ENCODE measurements at places on chromosomes 4 and X. TPM values are rescaled to one million over a fixed set of nuclear protein-coding genes. Genes with fewer than 3 reads are reported as not detected.

DCTD gene
- polyA plus RNA-seq = 108 TPM

DNA sequence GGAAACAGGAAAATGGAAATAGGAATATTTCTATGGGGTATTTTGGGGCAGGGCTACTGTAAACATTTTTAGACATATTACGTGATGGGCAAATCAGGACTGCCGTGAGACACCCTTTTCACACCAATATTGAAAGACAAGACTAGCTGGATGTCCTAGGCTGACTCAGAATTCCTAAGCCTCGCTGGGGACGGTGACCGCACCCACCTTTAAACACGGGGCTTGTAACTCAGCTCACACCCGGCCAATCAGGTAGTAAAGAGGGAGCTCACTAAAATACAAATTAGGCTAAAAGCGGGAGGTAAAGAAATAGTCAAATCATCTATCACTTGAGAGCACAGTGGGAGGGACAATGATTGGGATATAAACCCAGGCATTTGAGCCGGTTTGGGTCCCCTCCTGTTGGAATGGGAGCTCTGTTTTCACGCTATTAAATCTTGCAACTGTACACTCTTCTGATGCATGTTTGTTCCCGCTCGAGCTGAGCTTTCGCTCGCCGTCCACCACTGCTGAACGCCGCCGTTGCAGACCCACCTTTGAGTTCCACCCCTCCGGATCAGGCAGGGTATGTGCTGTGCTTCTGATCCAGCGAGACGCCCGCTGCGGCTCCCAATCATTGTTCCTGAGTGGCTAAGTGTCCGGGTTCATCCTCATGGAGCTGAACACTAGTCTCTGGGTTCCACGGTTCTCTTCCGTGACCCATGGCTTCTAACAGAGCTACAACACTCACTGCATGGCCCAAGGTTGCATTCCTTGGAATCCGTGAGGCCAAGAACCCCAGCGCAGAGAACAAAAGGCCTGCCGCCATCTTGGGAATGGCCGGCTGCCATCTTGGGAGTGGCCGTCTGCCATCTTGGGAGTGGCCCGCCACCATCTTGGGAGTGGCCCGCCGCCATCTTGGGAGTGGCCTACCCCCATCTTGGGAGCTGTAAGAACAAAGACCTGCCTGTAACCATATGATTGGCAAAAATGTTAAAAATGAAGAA lies 152.6 kb downstream of the CRLF2 start:
- DNase-seq = no peak

GRCh38 chrX:18698737-18699650 lies 8.5 kb upstream of the PPEF1 start:
- no peak for DNase-seq

GRCh38 chrX:100710816-100711215 lies 21.1 kb downstream of the SYTL4 start:
- no peak for DNase-seq

DNA sequence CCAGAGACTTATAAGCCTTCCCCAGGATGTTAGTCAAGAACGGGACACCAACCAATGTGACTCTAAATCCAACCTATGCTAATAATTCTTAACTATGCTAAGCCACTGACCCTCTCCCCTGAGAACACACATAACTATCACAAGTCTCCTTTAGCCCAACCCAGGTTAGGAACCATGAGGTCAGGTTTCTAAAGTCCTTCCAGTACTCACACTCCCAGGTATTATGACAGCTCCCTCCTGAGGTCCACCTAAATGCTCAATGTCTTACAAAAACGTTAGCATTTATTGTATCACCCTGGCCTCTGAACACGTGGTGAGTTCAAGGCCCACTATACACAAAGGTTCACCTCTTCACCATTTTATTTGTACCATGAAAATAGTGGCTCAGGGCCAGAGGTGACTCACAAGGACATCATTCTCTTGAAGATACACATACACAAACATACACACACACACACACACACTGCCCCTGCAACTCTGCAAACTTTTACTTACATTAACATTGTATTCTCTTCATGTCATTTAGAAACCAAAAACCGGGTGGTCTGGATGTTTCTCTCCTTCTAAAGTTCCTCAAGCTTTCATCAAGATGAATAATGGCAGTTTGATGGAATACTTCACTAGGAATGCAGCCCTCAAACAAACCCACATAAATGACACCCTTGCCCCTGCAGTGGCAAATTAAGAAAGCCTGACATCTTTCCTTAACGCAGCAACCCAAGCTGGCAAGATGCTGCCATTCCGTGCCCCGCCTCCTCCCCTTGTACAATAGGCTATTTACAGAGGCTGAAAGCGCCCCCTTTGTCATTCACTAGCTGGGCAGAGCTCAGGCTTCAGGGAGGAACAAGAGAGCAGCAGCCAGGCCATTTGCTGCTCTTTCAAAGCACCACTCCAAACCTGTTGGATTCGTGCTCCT lies 17.7 kb downstream of the ACSL1 start:
- no peak for DNase-seq

GRCh38 chr4:168854350-168854921 lies 155.6 kb downstream of the CBR4 start:
- DNase-seq = no peak

STS gene
- 5.4 TPM for polyA plus RNA-seq

DNA sequence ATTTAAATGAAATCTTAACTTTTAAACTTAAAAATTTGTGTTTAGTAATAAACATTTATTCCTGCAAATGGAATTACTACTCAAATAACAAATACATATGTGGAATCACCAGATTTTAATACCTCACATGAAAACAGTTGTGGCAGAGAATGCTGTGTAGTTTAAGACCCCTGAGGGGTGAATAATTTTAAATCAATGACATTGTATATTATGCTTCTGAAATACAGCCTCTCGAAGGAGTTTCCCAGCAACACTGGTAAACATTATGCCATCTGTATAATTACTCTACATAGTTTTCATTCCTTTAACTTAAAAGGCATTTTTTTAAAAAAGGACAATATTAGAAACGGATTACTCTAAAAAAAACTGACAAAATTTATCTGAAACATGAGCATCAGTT lies 2313.3 kb downstream of the ARAP2 start:
- no peak for DNase-seq

TMSB15A gene
- 107 TPM for polyA plus RNA-seq

POF1B gene
- 0.29 TPM for polyA plus RNA-seq

DNA sequence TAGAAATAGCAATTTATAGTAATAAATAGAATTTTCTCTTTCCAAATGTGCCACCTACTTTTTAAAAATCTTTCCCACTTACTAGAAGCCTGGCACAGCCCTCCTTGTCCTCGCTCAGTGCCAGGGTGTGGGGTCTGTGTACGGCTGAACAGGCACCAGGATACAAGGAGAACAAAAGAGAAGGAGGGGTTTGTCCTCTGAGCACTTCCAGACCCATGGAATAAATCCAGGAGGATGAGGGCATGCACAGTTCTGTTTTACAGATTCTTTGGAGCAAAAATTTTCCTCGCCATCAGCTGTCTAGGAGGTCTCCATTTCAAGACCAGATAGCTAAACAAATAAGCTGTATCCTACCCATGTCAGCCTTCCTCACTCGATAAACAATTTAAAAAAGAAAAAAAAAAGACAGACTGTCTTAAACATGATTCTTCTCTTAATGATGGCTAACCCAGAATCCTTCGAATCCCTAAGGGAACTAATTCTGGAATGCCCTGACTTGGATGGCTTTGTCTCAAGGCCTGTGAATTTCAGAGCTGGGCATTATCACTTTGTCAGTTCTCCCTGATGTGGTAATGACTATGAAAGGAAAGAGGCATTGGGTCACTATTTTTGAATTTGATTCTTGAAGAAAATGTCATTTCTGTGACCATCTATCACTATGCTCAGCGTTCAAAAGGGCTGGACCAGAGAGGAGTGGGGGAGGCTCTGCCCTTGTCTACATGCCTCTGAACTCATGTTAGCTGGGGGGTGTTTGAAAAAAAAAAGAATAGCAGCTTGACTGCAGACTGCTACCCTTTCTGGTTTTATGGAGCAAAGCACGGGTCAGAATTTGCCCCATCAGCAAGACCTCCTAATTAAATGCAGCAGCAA lies 151.0 kb downstream of the DCTD start:
- no peak for DNase-seq

HTR2C gene
- polyA plus RNA-seq = 0.06 TPM

DNA sequence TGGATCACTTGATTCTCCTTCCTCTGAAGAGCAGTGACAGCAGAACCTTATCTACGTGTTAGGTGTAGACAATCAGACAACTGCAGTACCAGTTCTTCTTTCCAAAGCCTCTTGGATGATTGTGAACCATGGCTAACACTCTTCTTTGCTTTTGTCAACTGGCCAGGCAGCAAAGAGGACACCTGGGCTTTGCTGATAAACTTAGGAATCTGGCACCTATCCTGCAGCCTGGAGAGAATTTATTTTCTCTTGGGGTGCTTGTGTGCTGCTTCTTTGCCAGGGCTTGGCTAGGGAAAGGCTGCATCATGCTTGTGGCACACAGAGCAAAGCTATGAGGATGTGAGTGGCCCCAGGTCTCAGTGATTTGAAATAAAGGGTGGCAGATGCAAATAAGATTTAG lies 77.4 kb downstream of the ANAPC4 start:
- DNase-seq = no peak

DNA sequence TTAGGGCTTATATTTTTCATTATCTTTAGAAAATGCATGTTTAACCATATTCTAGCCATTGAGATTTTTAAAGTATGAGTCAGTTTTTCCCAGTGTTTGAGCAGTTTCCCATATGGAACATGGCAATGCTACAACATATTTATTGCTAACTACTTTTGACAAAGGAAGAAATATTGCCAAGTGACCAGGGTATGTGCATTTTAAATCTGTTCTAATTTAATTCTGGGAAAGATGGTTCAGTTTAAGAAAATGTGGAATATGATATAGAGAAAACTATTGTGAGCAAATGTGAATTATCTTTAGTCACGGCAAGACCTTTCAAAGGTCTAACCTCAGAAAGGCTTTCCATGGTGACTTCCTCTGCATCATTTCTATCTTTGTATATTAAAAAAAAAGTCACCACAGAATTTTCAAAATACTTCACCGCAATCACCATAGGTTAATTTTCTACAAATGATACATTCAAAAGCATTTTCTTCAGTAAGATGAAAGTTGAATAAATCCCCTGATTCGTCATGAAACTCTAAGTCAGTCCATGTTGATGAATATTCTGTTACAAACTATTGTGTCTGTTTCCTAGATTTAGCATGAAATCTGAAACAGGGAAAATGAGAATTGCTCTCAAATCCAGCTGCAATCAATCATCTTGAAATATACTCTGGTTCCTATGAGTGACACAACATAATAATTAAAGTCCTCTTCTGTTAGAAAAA lies 2349.0 kb upstream of the TENM3 start:
- DNase-seq = no peak
